ENCODE measurements at places on chromosomes 4 and X.

GRCh38 chrX:80181079-80181478, 166.5 kb downstream of the TBX22 start:
- DNase-seq: no peak

DNA sequence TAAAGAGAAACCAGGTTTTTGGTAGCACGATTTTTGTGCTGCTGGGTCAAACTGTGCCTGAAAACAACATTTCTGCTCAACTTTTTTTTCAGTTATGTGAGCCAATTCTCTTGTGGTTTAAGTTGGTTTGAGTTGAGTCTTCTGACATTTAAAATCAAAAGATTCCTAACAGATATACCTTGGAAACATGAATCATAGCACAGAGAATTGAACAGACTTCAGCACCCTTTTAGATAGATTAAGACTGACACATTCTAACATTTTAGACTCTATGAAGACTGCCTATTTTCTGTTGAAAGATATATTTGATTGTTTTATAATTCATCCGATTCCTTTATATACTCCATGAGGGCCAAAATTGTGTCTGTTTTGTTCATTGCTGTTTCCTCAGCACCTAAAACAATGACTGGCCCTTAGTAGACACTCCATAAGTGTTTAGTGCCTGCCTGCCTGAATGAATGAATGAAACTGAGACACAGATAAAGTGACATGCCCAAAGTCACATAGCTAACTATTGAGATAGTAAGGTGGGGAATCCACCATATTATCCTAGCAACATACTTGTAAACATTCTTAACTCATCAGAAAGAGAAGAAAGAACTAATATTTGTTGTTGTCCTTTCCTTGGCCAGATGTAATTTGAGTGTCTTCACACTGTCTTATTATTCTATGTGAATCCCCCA, 624.0 kb downstream of the MID1IP1 start:
- no peak for DNase-seq

DNA sequence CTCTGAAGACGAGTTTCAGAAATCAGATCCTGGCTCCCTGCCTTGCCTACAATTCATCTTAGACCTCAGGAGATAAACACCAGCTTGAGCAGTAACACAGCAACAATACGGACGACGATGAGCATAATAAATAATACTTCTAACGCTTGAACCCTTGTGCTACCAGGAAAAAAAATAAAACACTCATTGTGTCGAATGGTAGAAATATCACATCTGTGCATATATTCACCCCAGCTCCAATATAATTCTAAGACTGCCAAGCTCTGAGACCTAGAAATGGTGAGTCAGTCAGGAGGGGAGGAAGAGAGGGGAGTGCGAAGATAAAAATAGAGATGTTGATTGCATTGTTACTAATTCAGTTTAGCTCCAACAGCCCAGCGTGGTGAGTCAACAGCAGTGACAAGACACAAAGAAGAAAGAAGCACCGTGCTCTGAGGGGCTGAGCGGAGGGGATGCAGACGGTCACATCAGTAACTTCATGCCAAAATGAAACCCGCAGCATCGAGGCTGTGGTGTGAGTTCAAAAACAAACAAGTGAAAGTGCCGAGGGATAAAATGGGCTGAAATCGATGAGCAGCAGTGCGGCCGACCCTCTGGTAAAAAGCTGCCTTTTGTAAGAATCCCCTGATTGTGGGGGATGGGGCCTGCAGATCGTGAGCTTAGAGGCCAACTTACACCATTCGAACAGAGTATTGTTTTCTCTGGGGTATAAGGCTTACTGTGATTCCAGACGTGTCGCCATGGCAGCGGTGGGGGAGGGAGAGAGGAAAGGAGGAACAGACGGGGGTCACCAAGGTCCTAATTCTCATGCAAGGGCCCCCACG, 150.4 kb downstream of the MGST2 start:
- peak; percentile 60 for DNase-seq

- peak; percentile 25 for DNase-seq
Measured at GRCh38 chr4:26248647-26249046, 72.2 kb upstream of the RBPJ start.

DNA sequence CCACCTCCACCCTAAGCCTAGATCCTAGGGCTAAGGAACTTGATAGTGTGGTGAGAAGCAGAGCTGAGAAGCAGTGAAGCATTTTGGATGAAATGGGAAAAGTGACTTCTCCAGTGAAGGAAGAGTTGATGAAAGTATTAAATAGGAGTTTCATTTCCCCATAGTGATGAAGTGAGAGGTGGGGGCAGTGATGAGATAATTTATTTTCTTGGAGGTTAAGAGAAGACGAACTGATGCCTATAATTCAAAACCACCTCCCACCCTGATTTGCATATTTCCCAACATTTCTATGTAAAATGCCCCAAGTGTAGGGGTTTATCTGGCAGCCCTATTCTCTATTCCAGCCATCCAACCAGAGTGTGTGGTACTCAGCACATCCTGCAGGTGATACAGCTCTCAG, 6.3 kb downstream of the LONRF3 start:
- no peak for DNase-seq

- DNase-seq: peak; percentile 91
Measured at GRCh38 chr4:118751629-118752323, 66.6 kb downstream of the METTL14 start.

- DNase-seq: no peak
Measured at GRCh38 chr4:79661196-79661595, 253.2 kb upstream of the GK2 start.

DNA sequence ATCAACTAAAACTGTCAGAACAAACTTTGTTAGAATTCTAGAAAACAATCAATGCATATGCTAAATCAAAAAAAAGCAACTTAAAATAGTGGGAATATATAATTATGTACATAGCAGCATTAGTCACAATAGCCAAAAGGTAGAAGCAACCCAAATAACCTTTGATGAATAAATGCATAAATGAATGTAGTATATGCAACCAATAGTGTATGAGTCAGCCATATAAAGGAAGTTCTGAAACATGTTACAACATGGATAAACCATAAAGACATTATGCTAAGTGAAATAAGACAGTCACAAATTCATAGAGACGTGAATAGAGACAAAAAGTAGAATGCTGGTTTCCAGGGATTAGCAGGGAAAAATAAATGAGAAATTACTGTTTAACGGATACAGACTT, 762.8 kb upstream of the INTU start:
- DNase-seq: no peak

DNA sequence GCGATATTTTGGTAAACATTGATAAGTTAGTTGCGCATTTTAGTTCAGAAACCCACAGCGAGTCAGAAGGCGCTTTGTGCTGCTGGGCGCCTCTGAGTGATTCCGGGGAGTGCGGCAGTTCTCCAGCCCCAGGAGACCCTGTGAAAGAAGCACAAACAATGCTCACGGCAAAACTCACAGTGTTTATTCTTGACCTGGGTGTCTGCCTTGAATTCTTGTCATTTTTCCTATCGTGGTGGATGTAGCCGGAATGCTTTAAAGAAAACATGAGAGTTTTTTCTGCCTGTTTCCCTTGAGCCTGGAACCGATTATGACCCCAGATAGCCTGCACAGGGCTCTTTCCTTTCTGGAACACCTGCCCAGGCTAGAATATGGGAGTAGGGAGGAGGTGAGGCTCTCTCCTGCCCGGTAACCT, 6.7 kb downstream of the TBL1X start:
- DNase-seq: no peak

DNA sequence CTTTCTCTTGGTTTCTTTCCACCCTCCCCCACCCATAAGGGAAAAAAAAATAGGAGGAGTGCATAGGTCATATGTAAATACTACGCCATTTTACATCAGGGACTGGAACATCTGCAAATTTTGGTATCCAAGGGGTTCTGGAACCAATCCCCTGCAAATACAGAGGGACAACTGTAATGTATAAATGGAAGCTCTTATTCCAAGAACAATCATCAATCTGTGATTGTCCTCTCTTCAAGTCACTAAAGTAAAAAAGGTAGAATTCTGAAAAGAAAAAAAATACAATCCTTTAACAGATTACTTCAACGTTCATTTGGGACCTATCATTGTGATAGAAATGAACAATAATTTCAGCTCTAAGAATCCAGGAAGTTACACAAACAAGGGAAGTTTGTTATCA, 13.6 kb downstream of the PPA2 start:
- no peak for DNase-seq

DNA sequence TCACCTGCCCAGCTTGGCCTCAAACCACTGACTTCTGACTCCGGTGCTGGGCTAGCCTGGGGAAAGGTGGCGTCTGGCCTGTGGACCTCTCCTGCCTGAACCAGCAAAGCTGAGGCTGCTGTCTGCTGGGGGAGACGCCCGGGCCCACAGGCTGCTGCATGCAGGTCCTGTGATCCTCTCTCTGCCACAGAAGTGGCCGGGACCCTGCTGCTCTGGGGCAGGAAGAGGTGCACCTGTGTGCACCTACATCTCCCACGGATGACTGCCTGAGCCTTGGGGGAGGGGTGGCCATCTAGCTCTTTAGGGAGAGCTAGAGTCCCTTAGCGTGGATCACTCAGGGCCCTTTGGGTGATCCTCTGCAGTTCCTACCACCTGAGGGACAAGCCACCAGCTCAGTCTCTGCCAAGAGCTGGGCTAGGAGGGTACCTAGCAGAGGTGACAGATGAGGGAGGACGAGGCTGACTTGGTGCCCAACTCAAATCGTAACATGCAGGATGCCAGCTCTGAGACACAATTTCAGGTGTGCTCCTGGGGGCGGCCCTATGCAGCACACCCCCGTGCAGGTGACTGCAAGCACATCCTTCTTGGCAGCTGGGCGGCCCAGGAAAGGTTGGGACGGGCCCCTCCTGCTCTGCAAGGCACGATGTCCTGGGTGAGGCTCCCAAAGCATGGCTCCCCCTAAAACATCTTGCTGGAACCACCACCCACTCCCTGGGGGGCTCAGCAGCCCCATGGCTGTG, 22.5 kb downstream of the LETM1 start:
- no peak for DNase-seq

DNA sequence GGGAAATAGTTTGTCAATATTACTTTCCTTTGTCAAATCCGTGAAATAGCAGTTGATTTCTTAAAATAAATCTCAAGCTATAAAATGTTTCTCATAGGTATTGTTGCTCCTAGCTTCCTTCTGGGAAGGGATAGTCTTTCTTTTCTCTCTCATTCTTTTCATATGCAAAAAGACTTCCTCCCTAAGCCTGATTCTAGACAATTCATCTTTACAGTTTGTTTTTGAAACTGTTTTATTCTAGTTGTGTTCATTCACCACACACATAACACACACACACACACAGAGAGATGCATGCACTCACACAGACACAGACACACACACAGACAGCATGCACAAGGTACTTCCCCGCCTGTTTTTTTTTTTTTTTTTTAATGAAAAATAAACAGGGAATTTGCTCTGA, 18.2 kb downstream of the GLRA3 start:
- DNase-seq: no peak

DNA sequence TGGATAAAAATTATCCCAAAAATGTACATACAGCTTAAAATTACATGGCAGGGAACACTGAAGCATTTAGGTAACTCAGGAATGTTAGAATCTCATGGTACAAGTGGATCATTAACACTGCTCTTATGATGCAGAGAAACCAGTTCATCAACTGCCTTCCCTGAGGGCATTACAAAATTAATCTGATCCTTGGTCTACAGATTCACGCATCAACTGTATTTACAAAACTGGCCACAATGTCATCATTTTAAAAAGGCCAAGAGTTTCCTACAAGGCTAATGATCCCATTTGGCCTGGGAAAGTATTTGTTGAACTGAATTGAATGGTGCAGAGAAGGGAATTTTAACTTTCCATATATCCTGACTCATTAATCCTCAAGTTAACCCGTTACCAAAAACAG, 84.6 kb downstream of the TSPAN5 start:
- DNase-seq: no peak

DNA sequence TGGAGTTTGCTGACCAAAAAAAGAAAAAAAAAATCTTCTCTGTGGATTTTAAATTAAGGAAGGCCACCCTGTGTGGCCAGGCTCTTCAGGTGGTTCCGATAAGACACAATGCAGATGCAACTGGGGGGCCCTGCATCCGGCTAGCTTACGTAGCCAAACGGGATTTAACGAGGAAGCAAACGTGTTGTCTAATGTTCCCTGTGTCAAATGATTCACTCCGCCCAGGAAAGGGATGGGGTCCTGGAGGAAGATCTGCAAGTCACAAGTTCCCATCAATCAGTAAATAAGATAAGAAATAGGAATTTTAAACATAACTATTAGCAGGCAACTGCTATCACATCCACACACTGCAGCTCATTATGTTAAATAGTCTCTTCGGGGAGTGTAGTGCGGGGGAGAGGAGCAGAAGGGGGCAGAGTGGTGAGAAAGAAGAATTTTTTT, 216.4 kb upstream of the GYPA start:
- no peak for DNase-seq

- no peak for DNase-seq
Measured at GRCh38 chr4:155208258-155209054, at the start of gene NPY2R. Gene NPY2R, plus strand, starts transcription at chr4:155208636. Its CDS starts 5,304 bp downstream, at chr4:155213940.

DNA sequence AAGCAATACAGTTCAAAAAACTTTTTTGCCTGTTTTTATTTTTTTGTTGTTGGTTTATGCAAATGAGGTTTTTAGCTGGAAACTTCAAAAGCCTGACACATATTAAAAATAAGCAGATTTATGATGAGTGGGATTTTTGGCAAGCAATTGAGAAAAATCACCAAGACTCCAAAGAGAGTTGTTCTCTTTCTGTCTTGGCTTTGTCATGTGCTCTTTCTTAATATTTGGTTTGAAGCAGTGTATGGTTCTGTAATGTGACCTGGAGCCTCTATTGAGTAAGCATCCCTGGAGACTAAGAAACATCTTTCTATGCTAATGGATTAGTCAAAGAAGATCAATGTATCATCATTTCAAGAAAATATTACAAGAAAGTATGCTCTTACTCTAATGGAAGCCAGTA, 11.7 kb downstream of the TRIM2 start:
- no peak for DNase-seq

DNA sequence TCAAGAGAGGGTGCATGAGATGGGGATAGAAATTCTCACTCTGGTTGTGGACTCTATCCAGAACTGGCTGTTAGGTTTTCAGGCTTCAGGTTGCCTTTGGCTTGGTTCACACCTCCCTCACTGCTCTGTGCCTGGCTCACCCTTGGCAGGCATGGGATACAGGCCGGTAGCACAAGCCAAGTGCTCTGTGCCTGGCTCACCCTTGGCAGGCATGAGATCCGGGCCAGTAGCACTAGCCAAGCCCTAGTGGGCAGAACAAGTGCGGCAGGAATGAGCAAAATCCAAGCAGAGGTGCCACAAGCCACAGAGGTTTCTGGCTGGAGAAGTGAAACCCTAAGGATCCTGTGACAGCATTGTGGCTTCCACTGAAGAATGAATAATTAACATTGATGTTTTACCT, 1642.3 kb downstream of the C4orf33 start:
- DNase-seq: no peak

DNA sequence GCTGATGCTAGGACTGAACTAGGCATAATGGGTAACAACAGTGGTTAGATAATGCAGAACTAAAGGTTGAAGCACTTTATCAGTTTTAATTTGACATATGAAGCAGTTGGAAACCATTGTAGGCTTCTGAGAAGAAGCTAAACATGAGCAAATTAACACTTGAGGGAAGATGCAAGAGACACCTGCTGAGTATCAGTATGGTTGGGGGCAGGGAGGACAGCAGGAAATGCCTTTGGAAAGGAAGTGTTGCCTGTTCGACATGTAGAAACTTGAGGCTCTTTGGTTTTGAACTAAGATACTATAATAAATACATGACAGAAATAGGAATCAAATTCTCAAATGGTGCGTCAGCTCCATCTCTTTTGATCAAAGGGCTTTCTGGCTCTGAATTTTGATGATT, 115.6 kb downstream of the FHIP1A start:
- DNase-seq: no peak

GRCh38 chr4:104751468-104751867, 256.8 kb upstream of the CXXC4 start:
- no peak for DNase-seq

GRCh38 chr4:153794006-153794405, 5.1 kb upstream of the SFRP2 start:
- no peak for DNase-seq

GRCh38 chr4:158622251-158622650, 49.4 kb downstream of the C4orf46 start:
- no peak for DNase-seq

Measured in stromal cell of bone marrow (primary cell).